CD8-positive, alpha-beta T cell (primary cell): ENCODE measurements at places on chromosomes 1 and 21.

DNA sequence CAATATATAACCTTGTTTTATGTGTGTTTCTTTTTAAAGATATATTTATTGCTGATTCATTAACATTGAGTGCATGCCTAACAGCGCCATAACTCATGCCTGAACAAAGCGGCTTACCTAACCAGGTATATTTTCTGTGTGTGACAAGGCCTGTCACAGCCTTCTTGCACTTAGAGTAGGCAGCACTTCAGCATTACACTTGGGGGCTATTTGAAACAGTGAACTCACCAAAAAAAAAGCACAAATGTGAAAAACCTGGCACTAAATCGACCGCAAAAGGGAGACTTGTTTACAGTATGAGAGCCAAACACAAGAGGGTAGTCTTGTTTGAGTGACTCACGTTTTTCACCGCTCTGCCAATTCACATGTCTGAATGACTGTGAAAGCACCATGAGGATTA, 111.7 kb downstream of the DISP1 start:
- DNase-seq: no peak

GRCh38 chr1:28358716-28359115, 10.8 kb upstream of the PHACTR4 start:
- DNase-seq: no peak

- DNase-seq: no peak
These were observed 5.7 kb downstream of the CEP104 start for GRCh38 chr1:3851292-3851691.

DNA sequence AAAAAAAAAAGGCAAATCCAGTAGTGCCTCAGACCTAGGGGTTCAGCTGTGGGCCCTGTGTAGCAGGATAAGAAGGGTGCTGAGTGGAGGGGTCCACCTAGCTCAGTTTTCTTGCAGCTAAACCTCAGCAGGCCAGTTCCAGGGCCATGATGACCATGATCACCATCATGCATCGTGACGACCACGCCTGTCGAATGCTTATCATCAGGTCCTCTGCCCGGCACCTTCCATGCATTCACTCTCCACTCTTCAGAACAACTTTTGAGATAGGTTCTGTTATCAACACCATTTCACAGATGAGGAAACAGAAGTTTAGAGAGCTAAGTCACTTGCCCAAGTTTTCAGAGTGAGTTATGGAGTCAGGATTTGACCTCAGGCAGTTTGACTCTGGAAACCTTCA, 54.9 kb downstream of the ACBD3 start:
- DNase-seq: no peak

- no peak for DNase-seq
These were observed 464.8 kb upstream of the BRINP3 start for GRCh38 chr1:190942475-190942874.

DNA sequence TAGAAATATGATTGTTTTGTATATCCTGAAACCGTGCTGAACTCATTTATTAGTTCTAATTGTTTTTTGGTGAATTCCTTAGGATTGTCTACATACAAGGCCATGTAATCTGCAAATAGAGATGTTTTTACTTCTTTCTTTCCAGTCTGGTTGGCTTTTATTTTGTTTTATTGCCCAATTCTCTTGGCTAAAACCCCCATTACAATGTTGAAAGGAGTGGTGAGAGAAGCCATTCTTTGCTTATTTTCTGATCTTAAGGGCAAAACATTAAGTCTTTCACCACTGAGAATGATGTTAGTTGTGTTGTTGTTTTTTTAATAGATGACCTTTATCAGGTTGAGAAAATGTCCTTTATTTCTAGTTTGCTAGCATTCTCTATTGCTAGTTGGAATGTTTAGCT, 157.3 kb downstream of the NTMT2 start:
- DNase-seq: no peak

DNA sequence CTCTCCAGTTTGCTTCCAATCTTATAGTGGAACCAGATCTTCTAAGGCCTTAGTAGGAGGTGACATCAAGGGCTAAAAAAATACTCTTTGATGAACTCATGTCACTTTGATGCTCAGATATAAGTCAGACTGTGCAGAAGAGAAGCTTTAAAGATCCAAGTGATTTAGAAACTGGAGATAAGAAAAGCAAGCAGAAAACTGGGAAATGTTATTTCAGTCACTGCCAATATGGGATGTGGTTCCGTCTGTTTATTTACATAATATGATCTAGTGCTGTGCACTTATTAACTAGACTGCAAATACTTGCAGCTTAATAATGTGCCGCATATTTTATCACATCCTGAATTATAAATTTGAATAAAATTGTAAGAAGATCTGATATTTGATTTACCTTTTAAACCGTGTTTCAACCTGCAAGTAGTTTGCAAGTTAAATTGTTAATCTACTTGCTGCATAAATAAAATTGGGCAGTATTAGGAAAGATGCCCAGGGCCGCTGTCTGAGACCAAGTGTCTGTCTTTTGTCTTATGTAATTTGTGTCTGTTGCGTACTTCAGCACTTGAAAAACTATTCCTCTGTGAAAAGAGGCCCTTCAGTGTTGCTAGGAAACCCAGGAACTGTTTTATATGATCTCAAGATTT, 29.6 kb downstream of the CXADR start:
- DNase-seq: no peak

DNA sequence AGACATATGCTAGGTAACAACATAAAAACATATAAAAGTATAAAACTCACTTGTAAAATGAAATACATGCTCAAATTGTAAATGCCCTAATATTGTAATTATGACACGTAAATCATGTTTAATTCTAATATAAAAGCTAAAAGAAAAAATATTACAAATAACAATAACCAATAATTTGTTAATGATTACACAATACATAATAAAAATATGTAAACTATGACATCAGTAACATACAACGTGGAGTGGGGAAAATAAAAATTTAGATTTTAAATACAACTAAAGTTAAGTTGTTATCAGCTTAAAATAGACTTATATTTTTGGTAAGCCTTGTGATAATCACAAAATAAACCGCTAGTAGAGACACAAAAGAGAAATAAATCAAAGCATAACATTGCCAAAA, 376.4 kb downstream of the BRINP2 start:
- no peak for DNase-seq

GRCh38 chr1:24317956-24318614, 1.1 kb upstream of the GRHL3 start:
- no peak for DNase-seq

- no peak for DNase-seq
These were observed 42.1 kb downstream of the CDK18 start for GRCh38 chr1:205546541-205546940.

DNA sequence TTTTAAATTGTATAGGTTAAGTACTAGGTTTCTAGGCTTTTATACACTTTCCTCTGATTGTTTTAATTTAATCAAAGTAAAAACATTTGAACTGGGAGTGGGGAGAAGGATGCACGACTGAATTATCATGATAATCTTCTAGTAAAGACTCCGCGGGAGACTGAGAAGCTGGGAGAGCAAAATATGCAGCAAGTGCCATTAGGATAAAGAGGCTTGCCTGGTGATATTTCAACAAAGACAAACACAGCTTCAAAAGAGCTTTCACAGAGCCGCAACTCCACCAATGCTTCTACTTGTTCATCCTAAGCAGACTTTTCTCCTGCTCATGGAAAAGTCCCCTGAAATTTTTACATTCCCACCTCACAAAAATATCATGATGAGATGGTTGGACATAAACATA, 239.0 kb upstream of the PTBP2 start:
- no peak for DNase-seq

DNA sequence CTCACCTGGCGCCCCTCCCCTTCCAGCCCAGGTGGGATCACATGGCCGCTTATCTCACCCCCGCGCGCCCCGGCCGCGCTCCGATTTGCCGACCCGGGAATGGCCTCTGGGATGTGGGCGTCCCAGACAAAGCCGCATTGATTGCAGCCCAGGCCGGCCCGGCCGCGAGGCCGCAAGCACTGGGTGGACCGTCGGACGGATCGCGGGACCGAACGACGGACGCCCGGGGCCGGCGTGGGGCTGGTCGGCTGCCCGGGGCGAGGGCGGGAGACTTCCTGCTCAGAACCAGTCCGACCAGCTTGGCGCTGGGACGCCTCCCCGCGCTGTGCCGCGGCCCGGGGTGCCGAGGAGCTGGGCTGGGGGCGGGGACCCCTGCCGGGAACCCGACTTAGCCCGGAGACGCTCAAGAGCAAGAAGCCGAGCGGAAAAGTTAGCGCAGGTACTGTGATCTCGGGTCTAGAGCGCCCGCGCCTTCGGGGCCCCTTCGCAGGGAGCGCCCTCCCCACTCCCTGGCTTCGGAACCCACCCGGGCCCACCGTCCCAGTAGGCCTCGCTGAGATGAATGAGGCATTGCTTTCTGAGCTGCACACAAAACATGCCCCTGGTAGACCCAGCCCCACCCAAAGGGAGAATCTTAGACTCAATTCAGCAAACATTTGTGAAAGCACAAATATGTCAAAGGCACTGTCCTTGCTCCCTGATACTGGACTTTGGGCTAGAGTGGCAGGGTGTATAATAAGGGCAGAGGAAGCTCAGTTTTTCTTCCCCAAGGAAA, 415 bp upstream of the LAD1 start:
- no peak for DNase-seq

DNA sequence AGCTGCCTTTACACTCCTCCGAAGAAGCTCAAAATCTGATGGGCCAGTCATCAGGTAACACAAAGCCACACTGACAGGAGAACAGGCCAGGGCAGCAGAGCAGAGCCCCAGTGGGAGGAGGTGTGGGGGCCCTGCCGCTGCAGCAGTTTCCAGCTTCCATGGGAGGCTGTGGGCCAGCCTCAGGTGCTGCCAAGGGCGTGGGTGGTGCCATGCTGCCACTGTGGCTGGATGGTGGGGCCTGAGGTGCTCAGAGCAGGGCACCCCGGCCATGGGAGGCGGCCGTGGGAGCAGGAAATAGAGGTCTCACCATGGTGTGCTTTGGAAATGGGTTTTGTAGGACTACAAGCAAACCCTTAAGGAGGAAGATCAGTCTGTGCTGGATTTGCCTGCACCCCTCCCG, 50.8 kb upstream of the COL6A1 start:
- no peak for DNase-seq

DNA sequence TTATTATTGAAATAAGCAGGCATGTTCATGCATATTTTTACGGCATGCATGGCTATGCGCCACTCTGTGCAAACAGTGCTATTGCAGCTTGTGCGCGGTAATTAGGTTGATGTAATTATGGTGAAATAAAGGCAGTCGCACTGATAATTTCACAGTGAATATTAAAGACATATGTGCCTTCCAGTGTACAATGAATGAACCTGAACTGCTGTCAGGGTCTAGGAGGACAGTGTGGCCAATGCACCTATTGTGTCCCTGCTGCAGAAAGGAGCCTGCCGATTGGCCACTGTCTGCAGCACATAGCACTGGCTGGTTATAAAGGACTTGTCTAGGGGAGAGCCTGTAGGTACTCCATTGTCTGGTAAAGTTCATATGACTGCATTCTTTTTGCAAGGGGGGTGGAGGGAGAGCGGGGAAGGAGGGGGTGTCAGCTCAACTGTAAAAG, 340.4 kb downstream of the USP25 start:
- DNase-seq: no peak

- no peak for DNase-seq
These were observed 135.3 kb upstream of the LYPLAL1 start for GRCh38 chr1:219038398-219038797.

DNA sequence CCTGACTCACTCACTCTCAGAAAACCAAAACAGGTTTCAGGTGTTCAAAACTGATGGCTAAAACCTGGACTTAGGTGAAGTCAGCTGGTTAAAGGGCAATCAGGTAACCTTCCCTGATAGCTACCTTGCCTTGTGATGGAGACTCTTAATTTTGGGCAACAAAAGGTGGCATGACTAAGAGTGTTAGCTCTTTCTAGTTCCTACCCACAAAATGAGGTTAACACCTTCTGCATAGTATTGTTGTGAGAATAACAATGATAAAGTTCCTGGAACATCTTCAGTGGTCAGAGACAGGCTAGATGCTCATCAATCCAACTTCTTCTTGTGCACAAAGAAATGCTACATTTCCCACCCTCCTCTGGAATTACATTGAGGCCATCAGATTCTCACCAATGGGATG, 214.8 kb downstream of the ZNF648 start:
- DNase-seq: no peak

GRCh38 chr1:203325026-203325417, 19.7 kb downstream of the BTG2 start:
- no peak for DNase-seq

GRCh38 chr1:219292999-219293398, 119.3 kb downstream of the LYPLAL1 start:
- no peak for DNase-seq

GRCh38 chr1:27645071-27645415, 10.1 kb upstream of the FGR start:
- DNase-seq: no peak

DNA sequence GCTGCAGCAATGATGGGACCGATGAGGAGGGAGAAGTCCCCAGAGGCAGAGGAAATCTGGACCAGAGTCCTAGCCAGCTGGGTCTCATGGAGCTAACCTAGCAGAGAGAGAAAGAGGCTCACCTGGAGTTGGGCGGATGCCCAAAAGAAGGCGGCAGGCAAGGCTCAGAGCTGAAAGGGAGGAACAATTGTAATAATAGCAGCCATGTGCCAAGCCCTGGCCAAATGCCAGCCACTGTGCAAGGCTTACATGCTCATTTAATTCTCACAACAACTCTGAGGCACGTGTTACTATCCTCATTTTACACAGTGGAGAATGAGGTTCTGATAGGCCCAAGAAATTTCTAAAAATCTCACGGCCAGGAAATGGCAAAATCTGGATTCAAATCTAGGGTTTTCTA, 50.0 kb upstream of the ZNF648 start:
- DNase-seq: no peak

DNA sequence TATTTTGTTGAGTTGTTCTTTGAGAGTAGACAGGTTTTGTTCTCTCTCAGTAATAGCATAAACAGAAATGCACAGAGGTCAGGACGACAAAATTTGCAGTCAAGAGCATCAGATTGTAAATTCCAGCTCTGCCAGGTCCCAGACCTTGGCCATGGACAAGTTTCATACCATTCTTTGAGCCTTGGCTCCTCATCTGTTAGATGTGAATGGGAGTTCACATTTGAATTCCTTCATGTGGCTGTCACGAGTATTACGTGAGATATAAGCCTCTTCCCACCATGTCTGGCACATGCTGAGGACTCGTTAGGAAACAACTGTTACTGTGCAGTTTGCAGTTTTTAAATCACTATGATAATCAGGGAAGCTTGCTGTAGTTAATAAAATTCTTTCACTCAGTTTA, 93.2 kb upstream of the KCTD3 start:
- DNase-seq: no peak

- DNase-seq: no peak
These were observed 256.6 kb downstream of the CTH start for GRCh38 chr1:70667494-70668170.

- no peak for DNase-seq
These were observed 89.5 kb upstream of the CSF3R start for GRCh38 chr1:36572142-36572715.

DNA sequence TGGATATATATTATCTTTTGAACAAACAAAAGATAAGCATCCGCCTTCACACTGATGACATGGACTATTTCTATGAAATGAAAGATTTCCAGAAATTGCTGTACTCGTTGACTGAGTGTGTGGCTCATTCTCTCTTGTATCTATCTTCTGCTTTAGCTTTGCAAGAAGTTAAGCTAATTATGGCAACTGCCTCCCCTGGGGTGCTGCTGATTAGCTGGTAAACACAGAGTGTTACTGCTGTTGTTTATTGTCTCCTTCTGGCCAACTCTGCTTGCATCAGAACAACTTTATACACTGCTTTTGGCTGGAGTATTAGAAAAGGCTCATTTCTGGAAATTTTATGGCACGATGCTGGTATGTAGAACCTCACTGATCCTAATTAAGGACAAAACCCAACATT, 95.6 kb upstream of the SNX7 start:
- DNase-seq: no peak

GRCh38 chr1:95311762-95312161, 77.8 kb downstream of the RWDD3 start:
- no peak for DNase-seq
